ENCODE measurements at places on chromosomes 6 and 20.

DNA sequence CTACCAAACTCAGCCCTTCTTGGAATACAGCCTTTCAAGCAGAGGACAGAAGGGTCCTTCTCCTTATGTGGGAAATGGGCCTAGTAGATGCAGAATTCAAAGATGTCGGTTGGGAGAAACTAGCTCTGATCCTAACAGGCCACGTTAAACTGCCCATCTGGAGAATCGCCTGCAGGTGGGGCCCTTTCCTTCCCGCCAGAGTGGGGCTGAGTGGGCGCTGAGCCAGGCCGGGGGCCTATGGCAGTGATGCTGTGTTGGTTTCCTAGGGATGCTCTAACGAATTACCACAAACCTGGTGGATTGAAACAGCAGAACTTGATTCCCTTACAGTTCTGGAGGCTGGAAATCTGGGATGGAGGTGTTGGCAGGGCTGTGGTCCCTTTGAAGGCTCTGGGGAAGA, 9.1 kb downstream of the MAPK13 start:
- DNase-seq, result no peak

DNA sequence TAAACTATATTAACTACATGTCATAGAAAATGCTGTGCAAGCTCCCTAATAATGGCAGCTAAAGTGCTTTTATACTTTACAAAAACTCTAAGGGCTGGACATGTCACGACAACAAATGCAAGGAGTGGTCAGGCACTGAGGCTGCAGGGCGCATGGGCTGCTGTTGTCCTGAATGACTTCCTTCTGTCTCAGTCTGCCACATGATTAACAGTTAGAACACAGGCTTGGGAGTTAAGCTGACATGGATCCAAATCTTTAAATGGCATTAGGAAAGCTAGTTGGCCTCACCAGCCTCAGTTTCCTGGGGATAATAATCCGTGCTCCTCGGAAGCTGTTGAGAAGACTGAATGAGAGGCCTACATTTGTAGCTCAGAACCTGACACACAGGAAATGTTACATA, 57.4 kb downstream of the PREP start:
- DNase-seq, result no peak

- peak; percentile 91 for DNase-seq
Measured at GRCh38 chr6:32118782-32119628, 9.0 kb downstream of the ATF6B start.

GRCh38 chr6:16731478-16732051, 29.7 kb downstream of the ATXN1 start:
- DNase-seq, result no peak

DNA sequence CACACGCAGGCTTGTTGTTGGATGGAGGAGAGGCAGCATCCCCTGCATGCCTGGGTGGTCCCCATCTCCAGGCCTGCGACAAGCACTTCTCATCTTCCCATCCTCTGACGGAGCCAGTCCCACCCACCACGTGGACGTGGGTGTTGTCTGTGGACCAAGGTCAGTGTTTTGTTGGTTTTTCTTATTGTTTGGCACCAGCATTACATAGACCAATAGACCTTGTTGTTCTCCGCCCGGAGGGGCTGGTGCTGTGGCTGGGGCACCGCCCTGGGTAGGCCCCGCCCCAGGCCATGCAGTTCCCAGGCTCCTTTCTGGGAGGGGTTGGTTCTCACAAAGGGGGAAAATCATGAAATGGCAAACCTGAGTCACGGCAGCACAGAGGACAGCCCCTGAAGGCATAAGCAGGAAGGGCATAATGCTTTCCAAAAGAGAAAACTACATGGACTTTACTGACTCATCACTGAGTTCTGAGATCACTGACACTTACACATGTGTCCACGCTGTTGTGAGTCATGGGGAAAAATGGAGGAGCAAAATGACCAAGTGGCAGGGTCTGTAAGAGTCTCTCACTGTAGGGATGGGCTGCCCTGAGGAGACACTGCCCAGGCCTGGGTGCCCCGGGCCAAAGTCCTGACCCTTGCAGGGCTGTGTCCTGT, 90.8 kb downstream of the THBS2 start:
- DNase-seq, result peak; percentile 88

DNA sequence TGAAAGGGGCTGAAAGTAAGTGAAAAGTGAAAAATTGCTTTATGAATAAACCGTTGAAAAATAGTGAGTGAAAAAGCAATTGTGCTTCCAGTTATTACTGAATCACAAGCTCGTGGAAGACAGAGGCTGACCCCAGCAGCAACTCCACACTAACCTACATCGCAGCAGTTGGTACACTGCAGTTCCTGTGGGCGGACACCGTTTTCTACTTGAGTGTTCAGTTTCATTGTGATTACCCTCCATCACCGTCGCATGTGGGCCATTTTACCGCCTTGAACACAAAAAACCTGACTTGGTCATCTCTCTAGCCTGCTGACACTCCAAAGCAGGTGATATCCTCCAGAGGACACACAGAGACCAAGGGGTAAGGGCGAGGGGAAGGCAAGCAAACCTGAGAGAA, 28.4 kb downstream of the PRDM1 start:
- DNase-seq, result no peak

GRCh38 chr6:111427341-111428116, 55.5 kb downstream of the REV3L start:
- DNase-seq, result no peak

GRCh38 chr6:47197682-47198640, 111.7 kb downstream of the TNFRSF21 start:
- DNase-seq, result no peak

GRCh38 chr6:127210725-127211124, 55.9 kb upstream of the RNF146 start:
- DNase-seq, result no peak

- DNase-seq, result no peak
Measured at GRCh38 chr6:127272576-127272975, 5.9 kb downstream of the RNF146 start.

DNA sequence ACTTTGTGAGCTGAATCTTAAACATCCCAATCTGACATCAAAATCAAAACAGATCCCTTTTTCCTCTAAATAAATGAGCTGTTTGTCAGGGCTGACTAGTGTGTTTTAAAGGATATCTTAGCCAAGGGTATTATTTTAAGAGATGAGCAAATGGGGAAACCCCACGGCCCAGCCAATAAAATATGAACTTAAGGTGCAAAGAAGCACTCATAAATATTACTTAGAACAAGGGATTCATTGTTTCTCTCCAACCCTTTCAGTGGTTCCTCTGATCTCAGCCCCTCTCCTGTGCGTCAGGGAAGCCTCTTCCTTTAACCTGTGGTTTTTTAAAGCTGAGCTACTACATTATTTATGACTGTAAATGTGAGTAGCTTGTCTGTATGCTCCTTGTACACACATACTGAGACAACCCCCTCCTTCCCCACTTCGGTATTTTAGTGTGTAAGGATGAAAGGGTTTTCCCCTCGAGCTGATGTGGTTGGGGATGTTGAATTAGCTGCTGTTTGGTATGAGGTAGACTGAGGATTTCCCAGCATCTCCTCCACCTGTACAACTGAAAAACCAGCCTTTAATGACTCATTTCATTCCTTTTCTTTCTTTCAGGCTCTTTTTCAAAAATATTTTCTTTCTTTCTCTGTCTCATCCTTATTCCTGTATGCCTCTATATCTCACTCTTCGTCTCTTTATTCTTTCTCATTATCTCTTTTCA, 6.5 kb downstream of the BMP5 start:
- DNase-seq, result no peak

DNA sequence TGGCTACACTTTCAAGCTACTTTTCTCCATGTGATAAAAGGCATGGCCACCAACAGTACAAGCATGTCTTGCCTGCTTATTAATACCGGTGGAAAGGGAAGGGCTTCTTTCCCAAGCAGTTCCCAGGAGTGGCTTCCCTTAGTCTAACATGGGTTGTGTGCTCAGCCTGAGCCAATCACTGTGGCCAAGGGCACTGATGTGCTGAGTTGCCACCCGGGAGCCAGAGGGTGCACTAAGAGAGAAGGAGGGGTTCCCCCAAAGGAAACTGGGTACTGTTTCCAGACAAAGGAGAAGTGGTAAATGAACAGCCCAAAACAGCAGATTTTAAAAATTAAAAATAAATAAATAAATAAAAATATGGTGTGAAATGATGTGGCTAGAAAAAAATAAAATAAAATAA, 68.5 kb downstream of the BANF2 start:
- DNase-seq, result no peak

DNA sequence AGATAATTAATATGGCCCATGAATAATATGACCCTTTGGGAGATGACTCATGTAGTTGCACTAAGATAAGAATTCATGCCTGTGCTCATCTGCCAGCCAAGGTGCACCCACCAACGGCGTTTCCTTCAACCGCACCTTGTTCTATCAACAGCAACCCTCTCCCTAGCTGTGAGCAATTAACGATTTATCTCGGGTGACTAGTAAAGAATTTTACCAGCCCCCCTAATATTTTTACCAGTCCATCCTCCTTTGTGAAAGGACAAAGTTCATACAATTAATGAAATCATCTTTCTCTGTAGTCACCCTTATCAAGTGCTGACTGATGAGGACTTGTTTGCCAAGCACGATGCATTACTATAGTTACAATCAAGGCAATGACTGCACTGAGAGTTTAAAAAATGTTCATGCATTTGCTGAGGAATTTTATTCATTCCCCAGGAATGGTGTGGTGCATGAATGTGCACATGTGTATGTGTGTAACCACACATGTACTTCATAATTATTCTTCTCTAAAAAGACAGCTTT, 118.7 kb downstream of the SMOC2 start:
- DNase-seq, result no peak

DNA sequence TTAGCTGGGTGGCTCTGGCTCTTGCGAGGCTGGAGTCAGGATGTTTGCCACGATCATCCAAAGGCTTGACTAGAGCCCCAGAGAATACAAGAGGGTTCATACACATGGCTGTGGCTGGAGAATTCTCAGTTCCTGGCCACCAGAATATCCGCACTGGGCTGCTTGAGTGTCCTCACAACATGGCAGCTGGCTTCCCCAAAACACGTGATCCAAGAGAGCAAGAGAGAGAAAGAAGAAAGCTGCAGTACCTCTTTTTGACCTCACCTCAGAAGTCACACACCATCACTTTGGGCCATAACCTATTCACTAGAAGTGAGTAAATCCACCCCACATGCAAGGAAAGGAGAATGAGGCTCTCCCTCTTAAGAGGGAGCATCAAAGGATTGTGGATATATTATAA, 21.5 kb upstream of the BPIFB1 start:
- DNase-seq, result no peak
